ENCODE measurements at places on chromosomes 11 and 22.

DNA sequence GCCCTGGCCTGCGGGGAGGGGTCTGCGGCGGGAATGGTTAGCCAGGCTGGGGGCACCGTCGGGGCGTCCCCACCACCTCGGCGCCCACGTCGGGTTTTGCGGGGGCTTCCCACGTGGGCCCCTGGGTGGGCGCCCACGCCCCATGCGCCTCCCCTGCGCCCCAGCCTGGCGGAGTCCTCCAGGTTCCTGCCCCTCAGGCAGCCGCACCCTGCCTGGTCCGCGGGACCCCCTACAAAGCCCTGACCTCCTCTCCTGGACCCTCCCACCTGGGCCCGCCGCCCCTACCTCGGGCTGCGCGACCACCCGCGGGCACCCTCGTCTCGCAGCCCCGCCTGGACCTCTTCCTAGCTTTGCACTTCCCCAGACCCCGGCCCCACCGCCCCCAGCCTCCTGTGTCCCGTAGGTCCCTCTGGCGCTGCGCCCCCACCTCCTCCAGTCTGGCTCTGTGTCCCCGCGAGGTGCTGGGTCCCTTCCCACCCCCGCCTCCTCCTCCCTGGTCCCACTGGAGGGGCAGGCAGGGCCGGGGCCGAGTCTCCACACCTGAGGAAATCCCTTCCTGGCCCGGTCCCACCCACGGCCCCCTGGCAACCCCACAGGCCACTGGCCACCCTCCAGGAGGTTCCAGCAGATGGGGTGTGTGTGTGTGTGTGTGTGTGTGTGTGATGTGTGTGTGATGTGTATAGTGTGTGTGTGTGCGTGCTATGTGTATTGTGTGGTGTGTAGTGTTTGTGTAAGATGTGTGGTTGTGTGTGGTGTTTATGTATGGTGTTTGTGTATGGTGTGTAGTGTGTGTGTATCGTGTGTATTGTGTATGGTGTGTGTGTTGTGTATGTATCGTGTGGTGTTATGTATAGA lies 11.8 kb downstream of the PIM3 start:
- no peak for DNase-seq

DNA sequence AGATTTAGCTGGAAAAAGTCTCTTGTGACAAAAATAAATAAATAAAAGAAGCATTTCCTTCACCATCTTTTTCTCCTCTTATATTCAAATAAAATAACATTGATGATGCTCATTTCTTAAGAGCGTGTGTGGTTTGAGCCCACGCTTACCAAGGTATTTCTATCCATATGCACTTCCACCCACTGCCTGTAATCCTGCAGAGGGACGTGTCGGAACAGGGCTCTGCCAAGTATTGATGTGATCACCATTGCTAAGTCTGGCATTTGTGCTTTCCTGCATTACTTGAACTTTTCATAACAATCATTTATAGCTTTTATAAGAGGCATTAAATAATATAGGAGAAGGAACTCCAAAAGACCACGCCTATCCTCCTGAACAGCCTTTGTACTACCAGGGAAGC lies 107.6 kb downstream of the SHANK2 start:
- no peak for DNase-seq

DNA sequence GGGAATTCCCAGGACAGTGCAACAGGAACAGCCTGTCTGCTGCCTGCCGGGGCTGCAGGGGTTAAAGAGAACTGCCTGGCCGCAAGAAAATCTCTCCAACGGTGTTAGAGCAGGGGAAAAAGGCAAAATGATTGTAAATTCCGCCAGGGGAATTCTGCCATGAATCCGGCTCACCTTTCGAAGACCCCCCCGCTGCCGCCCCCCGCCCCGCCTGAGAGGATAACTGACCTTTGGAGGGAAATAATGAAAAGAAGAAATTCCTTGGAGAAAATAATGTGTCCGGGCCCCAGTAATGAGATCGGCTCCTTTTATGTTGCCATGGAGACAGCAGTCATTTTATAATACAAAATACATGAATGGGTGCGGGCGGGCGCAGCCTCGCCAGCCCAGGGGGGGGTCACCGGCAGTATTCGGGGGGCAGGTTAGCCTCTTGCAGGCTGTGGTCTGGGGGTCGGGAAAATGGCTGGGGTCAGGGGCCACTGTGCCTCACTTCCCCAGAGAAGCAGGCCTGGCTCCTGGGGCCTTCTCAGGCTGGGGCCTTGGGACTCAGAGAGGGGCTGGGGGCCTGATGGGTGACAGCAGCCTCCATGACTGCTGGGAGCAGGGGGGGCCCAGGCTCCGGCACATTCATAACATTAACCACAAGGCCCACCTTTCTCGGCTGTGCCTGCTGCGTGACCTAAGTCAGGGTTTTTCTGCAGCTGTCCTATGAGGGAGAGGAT lies 228.1 kb downstream of the MN1 start:
- DNase-seq = no peak

DNA sequence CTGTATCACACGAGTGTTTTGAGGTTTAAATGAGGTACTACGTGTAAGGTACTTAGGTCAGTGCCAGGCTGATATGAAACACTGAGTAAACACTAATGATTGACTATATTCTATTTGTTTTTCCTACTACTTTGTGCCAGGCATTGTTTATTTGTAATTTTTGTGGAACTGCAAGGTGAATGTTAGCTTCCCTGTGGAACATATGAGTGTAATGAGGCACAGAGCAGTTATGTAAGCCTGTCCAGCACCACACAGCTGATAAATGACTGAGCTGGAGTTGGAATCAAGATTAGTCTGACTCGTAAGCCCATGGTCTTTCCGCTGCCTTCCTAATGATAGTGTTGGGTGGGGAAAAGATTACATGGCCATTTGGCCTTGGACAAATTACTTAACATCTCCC lies 5.9 kb downstream of the SLC37A2 start:
- no peak for DNase-seq

DNA sequence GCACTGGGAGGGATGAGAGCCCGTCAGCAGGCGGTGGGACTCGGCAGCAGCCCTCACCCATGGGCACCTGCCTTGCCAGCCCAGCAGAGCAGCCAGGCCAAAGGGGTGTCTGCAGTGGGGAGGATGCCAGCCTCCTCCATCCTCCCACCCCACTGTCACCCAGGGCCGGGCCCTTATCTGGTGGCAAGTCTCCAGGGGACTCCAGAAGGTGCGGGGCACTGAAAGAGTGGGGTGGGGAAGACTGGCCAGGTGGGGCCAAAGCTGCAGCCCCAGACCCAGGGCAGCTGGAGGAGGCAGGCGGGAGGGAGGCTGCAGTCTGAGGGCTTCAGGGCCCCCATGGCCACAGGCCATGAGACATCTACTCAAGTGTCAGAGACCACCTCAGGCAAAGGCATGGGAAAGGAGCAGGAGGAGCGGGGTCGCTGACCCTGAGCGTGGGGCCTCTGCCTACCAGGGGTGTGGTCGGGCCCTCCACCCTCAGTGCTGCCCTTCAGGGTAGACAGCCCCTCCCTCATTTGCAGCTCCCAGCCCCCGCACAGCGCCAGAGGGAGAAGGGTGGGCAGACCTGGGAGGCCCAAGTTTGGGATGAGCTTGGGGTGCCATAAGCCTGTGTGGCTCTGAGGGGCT lies 3.5 kb downstream of the DGCR6L start:
- DNase-seq = peak; percentile 34

DNA sequence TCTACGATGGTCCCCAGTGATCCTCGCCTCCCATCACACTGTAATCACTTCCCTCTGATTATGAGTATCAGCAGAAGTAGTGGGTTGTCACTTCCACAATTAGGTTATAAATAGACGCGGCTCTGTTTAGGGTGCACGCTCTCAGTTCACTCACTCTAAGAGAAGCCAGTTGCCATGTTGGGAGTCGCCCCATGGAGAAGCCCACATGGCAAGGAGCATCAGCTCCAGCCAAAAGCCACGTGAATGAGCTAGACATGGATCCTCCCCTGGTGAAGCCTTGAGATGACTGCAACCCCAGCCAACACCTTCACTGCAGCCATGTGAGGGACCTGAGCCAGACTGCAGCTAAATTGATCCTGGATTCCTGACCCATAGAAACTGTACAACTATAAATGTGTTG lies 26.4 kb upstream of the MYOD1 start:
- DNase-seq = peak; percentile 16

GRCh38 chr22:31130873-31131272 lies 8.1 kb downstream of the INPP5J start:
- DNase-seq = peak; percentile 38

DNA sequence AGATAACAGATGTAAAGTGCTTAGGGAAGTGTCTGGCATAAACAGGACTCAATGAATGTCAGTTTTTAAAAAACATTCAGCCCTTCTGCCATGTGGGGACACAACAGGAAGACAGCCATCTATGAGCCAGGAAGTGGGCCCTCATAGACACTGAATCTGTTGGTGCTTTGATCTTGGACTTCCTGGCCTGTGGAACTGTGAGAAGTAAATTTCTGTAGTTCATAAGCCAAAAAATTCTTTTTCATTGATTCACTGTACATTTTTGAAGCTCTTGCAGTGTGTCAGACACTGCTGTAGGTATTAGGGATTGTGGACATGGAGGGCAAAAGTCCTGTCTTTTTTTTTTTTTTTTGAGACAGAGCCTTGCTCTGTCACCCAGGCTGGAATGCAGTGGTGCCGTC lies 188.6 kb downstream of the HIPK3 start:
- DNase-seq = no peak

DNA sequence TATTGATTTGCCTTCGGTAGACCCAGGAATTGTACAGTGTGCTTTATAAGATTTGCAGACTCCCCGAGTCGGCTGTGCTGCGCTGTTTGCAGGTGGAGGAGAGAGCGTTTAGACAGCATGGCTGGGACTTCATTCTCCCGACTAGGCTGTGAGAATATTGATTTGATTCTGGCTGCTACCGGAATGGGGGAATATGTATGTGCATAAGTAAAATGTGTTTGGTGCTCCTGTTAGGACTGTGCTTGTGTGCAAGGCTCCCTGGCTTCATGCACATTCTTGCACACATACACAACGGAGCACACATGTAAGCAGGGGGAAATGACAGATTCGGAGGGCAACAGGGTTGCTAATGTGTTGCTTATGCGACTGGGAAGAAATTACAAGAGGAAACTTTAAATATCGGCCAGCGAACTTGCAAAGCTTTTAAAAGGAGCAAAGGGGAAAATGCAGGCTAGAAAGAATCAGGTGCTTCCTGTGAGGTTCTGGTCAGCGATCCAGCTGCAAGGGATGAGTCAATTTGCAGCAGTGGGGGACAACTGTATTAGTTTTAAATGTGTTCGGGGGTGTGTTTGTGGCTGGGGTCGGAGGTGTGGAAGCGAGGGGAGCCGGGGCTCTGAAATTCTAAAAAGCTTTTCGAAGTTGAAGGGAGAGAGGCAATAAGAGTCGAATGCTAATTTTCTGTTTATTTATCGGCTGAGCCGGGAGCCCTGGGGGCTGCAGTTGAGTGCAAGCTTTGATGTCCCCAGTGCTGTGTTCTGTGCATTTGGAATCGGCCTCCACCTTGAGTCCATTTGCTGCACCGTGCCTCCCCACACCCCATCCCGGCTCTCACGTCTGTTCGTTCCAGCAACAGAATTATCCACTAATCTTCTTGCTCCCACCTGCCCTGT lies 731 bp downstream of the NTM start:
- no peak for DNase-seq

- DNase-seq = no peak
These were observed 47.9 kb downstream of the ASCL2 start for GRCh38 chr11:2222451-2222850.

DNA sequence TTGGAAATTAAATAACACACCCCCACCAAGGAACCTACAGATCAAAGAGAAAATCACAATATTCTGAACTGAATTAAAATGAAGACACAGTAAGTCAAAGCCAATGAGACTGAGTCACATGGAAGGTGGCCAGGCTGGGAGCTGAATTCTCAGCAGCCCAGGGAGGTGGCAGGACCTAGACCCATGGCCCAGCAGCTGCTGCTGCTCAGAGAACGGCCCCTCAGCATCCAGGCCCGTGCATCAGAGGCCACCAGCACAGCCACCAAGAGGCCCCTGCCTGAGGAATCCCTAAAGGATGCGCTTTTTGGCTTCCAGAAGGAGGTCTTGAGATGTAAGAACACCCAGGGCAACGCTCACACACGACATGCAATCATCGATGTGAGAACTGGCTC lies 35.0 kb downstream of the TBX1 start:
- no peak for DNase-seq

DNA sequence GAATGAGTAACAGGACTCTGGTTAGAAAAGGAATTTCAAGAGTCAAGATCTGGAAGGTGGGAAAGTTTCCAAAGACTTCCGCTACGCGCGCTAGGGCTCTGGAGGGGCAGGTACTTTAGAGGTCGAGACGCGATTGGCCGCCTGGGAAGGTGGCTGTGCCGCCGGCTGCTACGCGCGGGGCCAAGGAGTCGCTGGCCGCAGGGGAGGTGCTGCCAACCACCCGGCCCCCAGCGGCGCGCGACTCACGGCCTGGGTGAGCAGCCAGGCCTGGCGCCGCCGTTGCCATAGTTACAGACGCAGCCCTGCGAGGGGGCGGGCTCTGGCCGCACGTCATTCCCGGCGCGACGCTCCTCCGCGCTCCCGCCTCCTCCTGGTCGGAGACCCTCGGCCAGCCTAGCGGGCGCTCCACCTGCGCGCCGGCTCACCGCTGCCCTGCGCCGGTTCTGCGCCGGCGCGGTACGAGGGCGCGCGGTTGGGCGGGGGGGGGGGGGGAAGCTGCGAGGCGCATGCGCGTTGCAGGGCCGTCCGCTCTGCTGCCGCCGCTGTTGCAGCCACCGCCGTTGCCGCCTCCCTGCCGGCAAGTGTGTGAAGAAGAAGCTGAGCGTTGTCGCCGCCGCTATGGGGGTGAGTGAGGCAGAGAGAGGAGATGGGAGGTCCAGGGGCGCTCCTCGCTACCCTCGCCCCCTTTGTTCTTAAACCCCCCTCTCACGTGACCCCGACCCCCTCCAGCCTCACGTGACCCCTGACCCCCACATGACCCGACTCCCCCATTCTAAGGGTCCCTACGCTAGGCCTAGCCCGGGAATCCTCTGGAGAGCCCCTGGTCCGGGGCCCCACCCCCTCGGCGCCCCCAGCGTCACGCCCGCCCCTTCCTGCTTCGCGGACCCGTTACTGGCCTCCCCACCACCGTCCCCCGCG lies at the start of gene NAA40:
NAA40 (plus strand) TSS at position 524 of the 918 bp plus-strand sequence; CDS start at position 619, 95 bp downstream.
- DNase-seq = peak; percentile 99

- DNase-seq = peak; percentile 53
These were observed 1.3 kb upstream of the RFPL2 start for GRCh38 chr22:32205974-32206773.

DNA sequence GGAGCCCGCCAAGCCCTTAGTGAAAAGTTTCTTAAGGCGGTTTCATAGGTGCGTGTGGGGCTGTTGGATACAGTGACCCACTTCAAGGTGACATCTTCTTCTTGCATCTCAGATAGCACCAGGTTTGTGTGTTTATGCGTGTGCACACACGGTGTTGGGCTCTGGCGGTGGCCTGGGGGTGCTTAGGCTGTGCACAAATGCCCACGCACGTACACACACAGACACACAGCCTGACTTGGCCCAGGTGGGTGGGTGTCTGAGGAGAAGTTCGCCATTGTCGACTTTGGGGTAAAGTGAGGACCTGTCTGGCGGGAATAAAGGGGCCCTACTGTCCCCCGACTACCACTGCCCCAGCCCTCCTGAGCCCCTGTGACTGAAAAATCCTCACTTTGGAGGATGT lies 103.8 kb downstream of the KCNQ1 start:
- DNase-seq = no peak

- DNase-seq = no peak
These were observed 43.4 kb upstream of the GLYAT start for GRCh38 chr11:58775066-58775708.

- DNase-seq = no peak
These were observed 413.6 kb downstream of the TBC1D22A start for GRCh38 chr22:47176026-47176389.

Data from islet precursor cell (in vitro differentiated cells).